ENCODE measurements at places on chromosomes 12 and 14.

- no peak for DNase-seq
These were observed 220.7 kb downstream of the EGLN3 start for GRCh38 chr14:33730156-33730555.

GRCh38 chr14:63032076-63032475 lies 13.2 kb downstream of the KCNH5 start:
- DNase-seq: no peak

DNA sequence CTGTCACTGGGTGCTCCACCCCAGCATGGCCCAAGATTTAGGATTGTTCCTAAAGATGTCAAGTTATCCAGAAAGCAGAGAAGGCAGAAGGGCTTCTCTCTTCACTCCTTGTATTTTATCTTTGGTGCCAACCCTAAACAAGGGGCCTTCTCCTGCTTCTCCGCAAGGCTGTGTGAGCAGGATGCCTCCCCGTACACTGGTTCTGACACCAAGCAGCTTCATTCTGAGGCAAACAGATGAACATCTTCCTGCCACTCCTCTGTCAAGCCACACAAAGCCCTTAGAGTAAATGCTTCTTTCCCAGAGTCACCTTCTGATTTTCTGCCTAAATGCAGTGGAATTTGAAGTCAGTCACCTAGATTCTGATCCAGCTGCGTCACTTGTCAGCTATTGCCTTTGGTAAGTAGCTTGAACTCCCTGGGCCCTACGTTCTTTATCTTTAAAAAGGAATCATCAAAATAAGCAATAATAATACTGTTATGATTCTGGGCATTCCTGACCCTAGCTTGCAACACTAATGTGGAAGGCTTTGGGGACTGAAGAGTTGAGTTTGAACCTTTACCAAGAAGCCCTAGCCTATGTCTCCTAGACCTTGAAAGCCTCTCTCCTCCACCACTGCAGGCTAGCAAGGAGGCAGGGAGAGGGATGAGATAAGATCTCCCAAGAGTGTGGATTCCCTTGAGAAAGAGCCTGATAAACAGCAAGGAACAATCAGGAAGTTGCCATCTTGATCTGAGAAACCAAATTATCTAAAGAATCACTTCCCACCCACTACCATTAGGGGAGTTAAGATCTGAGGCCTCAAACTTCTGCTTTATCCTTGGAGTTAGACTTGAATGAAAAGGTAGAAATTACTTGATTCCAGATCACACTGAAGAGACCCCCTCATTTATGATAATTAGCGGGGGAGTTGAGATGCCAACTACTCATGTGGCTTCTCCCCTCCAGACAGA lies 5.7 kb downstream of the KRT73 start:
- no peak for DNase-seq

DNA sequence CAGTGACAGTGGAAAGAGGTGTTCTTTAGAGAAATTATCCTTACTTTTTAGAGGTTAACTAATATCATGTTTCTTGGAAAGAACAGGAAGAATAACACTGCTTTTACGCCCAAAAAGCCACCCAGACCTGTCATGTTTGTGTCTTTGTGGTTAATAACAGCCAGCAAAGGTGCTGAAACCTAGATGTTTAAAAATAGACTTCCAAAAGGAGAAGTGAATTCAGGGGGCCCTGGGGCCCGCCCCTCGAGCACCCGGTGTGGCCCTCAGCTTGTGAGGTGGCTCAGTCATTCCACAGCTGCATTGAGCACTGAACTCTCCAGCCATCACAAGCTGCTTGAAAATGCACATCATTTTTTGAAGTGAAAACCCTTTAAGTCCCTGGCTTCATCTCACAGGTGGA lies 20.8 kb upstream of the AMN start:
- no peak for DNase-seq

DNA sequence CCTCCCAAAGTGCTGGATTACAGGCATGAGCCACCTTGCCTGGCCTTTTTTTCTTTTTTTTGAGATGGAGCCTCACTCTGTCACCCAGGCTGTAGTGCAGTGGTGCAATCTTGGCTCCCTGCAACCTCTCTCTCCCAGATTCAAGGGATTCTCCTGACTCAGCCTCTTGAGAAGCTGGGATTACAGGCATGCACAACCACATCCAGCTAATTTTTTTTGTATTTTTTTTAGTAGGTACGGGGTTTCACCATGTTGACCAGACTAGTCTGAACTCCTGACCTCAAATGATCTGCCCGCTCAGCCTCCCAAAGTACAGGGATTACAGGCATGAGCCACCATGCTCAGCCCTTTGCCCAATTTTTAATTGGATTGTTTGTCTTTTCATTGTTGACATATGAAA lies 58.0 kb downstream of the SINHCAF start:
- no peak for DNase-seq

- no peak for DNase-seq
These were observed 260.8 kb upstream of the G2E3 start for GRCh38 chr14:30297876-30298795.

DNA sequence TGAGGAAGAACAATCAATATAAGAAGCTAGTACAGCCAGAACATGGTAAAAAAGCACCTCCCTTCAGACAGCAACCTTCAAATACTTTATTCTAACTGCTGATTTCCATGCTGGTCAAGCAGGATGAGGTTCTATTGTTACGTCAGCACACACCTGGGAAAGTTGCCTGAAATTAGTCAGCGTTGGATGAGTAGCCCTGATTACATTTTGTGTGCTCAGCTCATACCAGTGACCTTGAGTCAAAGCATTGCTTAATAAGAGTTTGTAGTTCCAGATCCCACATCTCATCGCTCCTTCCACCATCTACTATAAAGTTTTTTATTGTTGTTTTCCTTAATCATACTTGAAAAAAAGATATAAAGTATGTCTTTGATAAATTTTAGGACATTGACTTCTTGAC lies 361.5 kb downstream of the EGLN3 start:
- no peak for DNase-seq

- DNase-seq: no peak
These were observed 62.2 kb downstream of the NRXN3 start for GRCh38 chr14:78232231-78233000.

GRCh38 chr14:32564596-32564995 lies 235.5 kb downstream of the AKAP6 start:
- DNase-seq: no peak

GRCh38 chr12:105256011-105256410 lies 20.0 kb upstream of the APPL2 start:
- no peak for DNase-seq

DNA sequence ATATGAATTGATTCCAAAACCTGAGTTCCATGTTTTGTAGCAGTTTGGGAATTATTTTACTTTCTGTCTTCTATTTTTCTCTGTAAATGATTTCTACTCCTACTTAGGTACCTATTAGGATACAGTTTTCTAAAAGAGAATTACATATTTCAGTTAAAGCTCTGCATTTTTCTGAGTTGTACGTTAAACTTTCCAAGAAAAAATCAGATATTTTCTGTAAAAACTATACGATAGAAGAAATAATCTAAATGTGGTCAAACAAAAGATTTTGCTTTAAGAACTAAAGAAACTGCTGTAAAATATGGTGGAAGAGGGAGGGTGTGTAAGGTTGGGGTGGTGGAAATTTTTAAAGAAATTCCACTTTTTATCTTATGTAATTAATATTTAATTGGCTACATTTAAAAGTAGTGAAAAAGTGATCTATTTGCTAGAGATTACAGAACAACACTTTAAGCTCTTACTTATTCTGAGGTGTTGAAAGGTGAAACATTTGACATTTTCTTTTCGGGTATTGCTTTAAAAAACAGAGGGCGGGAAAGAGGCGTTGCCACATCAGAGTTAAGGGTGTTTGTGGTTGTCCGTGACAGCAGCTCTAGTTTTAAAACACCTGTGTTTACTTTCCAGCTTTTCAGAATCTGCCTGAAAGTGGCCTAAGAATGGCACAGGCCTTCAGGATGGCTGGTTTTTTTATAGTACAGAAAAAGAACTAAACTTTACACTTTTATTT lies 187.3 kb downstream of the MIPOL1 start:
- peak; percentile 2 for DNase-seq

DNA sequence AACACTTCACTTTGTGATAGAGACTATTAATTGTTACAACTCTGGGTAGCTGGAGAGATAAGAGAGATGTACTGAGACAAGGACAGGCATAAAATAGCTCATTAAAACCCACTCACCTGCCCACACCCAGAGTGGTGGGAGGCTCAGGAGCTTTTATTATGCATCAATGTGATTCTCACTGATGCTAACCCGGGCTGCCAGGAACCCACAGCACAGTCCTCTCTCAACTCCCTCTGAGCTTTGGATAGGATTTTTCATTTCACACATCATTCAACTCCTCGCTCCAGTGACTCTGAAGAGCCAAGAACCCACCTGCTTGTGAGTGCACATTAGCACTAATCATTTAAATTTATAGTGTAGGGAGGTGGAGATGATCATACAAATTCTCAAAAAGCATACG lies 827.9 kb downstream of the FLRT2 start:
- DNase-seq: no peak

- DNase-seq: no peak
These were observed 170.0 kb upstream of the FOXN3 start for GRCh38 chr14:89587136-89587420.

DNA sequence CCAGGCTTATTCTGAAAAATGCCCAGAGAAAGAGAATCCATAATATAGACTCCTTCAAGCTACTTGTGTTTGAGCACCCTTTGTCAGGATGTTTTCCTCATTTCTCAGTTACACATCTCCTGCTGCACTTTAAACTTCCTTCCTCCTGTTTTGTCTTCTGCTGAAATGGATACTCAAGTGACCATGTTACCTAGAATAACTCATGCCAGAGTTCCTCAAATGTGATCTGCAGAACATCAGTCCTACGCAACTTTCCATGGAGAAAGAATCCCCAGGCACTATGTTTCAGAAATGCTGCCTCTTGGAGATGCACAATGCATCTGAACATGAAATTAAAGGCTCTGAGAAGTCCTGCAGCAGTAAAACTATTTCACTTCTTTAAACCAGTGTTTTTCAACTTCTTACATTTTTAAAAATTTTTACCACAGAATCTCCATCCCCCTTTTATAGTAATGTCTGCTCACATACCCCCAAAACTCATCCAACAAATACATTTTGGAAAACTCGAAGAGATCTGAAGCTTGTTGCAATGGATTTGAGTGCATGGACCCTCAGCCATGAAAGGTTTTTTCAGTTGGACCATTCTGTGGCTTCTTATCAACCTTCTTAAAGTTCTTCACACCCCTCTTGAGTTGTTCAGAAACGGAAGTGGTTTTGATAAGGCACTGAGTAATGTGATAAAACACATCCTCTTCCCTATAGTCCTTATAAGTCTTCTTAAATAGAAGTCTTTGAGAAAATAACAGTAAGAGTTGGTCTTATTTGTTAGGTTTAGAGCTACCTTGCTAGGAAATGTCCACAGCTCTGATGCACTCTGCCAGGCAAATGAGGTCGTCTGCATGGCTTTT lies 84.5 kb upstream of the KCNA1 start:
- DNase-seq: no peak

DNA sequence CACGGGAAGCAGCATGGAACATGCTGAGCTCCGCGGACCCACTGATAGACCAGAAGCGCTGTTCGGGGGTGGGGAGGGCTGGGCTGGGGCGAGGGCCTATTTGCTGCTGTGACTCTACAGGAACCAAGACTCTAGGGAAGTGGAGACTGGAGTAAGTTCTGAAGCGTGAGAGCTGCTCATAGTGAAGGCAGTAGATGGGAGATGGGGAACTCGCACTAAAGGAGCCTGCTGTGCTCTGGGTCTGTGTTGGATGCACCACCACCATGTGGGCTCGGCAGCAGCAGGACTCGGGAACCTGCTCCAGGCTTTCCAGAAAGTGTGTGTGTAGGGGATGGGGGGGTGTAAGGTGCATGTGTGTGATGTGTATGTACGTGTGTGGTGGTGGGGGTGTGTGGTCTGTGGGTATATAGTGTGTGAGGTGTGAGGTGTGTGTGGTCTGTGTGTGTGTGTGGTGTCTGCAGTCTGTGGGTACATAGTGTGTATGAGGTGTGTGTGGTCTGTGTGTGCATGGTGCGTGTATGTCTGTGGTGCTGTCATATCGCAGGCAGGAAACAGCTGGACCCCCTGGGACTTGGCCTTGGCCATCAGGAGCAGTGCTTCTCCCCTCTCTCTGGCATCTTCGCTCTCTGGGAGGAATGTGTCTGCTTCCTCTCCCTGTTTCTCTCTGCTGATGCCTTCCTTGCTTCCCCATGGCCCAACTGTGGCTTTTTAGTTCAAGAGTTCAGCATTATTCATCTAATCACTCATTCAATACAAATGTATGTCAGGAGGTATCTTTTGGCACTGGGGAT lies 378.9 kb downstream of the FUT8 start:
- DNase-seq: no peak

GRCh38 chr12:44551631-44552030 lies 324.5 kb downstream of the NELL2 start:
- DNase-seq: no peak

DNA sequence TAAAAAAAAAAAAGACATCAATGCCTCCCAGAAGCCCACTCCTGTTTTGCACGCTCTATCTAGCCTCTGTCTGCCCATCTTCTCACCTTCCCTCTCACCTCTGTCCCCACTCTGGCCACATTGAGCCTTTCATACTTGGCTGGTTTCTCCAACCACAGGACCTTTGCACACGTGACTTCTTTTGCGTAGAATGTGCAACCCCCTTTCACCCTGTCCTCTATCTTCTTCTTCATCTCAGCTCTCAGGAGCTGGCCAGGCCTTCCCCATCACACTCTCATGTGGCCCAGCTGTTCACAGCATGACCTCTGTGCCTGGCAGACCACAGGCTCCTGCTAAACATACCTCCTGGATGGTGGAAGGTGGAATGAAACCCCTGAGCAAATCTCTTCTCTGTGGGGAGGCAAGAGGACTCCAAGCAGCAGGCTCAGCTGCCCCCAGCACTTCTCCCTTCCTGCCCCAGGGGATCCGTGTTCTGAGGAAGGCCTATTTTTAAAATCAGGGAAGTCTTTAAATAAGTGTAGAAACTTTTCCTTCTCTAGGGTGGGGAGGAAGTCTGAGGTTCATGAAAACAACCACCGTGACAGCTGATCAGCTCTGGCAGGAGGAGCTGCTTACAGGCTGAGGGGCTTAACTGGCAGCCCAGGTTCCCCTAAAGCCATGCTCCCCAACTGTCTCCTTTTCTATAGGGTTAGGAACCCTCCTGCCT lies 11.6 kb downstream of the HVCN1 start:
- no peak for DNase-seq

DNA sequence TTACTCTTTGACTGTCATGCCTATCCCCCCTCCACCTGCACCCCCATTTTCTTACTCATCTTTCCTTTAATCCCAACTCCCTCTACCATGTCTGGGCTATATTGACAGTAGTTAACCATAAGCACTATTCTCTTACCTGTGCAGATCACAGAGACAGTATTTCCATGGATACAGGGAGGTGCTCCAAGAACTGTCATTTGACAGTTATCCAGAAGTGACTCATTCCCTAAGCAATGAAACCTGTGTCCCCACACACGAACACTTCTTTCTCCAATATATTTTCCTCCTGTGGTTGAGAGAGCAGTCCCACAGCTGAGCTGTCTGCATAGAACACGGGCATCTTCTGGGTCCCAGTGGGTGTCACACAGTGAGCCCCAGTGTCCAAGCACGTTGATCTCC lies 68.8 kb downstream of the CD163L1 start:
- DNase-seq: no peak

- no peak for DNase-seq
These were observed 152.5 kb upstream of the BTG1 start for GRCh38 chr12:92297932-92298696.

Data from HuH-7.5 (cell line).